Activated CD4-positive, alpha-beta T cell treated with anti-CD3 and anti-CD28 coated beads, Interleukin-2, amount 50 U/mL, for 4 hours (primary cell): ENCODE measurements at places on chromosomes 4 and X.
A peak's percentile ranks its signal among the peaks of the same experiment; 100 is the strongest.

DNA sequence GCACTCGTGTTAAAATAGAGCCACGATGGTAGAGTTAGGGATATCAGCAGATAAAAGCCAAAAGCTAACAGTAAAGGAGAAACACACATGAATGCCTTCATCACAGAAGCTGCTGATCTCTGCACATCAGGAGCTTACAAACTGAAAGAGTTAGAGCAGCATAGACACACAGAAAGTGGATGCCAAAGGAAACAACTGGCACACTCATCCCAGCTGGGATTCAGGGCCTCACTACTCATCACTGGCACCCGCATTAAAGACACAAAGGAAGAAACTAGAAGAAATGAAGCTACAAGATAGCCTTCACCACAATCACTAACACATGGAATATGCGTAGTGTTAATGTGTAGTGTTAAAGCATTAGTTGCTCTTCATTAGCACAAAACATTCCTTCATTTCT, 156.4 kb upstream of the TBL1X start:
- DNase-seq, result no peak

DNA sequence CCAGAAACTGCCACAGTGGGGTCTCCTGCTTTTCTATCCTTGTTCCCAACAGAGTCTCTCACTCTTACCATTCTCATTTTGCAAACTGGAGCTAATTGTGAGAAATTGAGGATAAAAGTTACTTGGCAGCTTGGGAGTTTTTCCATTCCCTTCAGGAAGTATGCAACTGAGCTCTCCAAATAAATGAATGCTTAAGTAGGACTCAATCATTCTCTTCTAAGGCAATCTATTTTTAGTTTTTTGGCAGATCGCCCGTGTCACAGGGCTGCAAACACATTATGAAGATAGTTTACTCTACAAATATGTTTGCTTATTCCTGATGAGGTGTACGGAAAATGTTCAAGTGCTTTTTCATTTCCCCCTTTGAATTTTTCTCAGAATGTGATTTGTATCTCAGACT, 5.3 kb downstream of the ASB11 start:
- no peak for DNase-seq

DNA sequence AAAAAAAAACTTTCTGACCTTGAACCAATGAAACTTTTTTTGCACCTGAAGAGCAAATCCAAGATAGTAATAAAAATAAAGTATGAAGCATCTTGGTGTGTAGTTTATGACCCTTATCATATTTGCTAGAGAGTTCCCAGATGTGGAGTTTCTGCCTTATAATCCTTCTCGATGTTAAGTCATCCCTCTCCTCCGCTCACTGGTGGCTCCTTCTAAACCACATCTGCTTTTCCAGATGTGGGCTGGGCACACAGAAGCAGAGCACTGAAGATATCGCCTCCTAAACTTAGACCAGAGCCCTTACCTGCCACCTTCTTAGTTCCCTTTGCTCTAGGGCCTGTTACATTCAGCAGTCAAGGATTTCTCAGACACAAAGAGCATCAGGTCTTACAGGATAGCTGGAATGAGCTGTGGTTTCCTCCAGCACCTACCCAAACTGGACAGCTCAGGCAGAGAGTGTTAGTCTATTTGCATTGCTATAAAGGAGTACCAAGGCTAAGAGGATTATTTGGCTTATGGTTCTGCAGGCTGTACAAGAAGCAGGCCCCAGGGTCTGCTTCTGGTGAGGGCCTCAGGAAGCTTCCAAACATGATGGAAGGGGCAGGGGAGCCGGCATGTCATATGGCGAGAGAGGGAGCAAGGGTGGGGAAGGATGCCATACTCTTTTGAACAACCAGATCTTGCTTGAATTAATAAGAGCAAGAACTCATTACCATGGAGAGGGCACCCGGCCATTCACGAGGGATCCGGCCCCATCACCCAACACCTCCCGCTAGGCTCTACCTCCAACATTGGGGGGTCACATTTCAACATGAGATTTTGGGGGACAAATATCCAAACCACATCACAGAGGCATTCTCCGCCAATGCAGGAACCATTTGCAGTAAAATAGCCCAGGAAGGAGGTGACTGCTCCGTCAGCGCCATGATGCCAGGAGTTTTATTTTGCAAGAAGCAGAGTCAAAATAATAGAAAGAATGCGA, 75.6 kb upstream of the HELT start:
- no peak for DNase-seq

- no peak for DNase-seq
These were observed 220.9 kb downstream of the SLC7A11 start for GRCh38 chr4:138021139-138021830.

GRCh38 chr4:131408102-131408501, 1741.0 kb upstream of the PCDH10 start:
- no peak for DNase-seq

- DNase-seq, result no peak
These were observed 53.3 kb downstream of the RGS12 start for GRCh38 chr4:3346146-3346545.

DNA sequence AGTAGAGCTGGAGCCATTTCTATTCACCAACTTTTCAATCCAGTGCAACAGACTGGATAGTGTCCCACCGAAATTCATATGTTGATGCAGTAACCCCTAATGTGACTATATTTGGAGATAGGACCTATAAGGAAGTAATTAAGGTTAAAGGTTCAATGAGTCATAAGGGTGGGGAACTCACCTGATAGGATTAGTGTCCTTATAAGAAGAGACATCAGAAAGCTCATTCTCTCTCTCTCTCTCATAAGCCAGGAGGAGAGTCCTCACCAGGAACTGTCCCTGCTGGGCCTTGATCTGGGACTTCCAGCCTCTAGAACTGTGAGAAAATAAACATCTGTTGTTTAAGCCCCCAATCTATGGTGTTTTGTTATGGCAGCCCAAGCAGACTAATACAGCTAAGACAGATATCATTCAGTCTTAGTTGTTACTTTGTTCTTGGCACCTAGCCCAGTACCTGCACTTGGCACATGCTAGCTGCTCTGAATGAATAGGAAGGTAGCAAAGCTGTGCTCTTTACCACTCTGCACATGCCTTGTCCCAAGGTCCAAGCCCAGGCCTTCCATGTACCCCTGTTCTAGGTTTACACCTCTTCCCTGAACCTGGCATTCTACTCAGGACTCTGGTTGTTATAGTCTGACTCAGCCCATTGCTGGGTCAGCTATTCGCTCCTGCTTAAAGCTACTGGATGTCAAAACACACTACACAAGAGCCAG, 19.2 kb upstream of the BRS3 start:
- no peak for DNase-seq

DNA sequence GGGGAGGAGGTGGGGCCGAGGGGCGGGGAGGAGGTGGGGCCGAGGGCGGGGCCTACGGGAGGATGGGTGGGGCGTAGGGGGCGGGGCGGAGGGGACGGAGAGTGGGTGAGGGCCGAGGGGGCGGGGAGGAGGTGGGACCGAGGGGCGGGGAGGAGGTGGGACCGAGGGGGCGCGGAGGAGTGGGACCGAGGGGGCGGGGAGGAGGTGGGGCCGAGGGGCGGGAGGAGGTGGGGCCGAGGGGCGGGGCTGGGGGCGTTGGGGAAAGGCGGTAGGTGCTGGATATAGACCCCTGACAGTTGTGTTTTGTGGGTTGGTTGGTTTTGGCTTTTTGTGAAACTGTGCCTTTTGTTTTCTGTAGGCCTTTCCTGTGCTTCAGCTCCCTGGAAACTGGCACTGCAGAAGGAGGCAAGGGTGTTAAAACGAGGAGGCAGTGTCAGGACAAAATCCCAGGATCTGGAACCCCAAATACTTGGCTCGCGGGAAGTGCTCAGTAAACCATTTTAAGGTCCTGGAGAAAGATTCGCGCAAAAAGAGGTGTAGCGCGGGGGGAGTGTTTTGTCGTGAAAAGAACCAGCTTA, 580 bp upstream of the MMGT1 start:
- DNase-seq, result peak; percentile 70

- DNase-seq, result no peak
These were observed 61.0 kb downstream of the HPRT1 start for GRCh38 chrX:134520860-134521390.

- DNase-seq, result no peak
These were observed 275.5 kb downstream of the CFAP299 start for GRCh38 chr4:80610845-80611677.

DNA sequence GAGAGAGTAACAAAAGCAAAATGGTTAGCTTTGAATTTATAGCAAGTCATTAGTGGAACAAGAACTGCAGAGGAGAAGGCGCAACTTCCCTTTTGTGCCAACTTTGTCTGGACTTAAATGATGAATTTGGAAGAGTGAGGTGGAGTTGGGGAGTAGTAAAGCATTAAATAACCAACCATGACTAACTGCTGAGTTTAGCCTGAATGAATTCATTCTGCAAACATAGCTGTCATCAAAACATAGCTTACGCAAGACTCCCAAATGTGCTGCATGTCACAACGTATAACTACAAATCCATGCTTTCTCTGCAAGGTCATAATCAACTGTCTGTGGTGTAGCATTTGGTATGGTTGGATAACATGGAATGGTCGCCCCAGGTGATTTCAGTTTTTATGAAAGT, 75.9 kb upstream of the RPL34 start:
- no peak for DNase-seq

- DNase-seq, result no peak
These were observed 3.1 kb downstream of the ZGRF1 start for GRCh38 chr4:112633477-112634235.

DNA sequence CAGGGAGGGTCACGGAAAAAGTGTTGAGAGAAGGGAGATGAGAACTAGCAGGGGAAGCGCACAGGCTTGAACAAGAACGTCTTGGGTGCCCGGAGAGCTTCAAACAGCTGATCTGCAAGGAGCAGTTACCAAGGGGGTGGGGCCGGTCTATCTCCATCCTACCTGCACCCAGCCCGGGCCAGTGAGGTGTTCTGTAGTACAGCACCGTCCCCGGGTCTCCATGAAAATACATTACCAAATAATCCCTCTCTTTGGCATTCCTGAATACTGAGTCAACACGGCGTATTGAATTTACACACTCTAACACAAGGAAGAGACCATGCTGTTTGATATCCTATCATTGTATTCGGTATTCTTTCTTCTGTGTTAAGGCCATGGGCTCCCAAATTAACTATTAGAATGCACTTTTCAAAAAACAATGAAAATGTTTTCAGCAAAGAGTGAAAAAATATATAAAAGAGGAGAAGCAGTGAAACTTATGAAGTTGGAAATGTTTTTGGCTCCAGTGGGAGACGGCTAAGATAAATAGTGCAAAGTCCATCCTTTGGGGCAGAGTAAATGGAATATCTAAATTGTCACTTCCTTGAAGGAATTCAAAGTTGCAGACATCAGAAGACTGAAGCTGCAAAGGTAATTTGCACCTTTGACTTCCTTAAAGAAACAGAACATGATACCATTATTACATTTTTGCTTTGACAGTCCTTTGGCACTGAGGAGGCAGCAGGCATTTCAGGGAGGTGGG, 90.3 kb downstream of the DHRSX start:
- DNase-seq, result no peak

DNA sequence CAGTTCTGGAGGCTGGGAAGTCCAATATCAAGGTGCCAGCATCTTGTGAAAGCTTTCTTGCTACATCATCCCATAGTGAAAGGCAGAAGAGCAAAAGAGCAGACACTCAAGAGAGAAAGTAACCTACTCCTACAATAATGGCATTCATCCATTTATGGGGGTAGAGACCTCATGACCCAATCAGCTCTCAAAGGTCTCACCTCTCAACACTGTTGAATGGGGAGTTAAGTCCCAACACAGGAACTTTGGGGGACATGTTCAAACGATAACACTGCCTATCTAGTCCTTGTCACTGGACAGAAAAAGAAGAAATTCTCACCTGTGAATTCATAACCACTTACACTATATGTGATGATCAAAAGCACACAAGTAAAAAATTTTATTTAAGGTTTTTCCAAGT, 6.6 kb upstream of the NFKB1 start:
- DNase-seq, result no peak

- DNase-seq, result no peak
These were observed 90.7 kb downstream of the SHROOM3 start for GRCh38 chr4:76525751-76526150.

DNA sequence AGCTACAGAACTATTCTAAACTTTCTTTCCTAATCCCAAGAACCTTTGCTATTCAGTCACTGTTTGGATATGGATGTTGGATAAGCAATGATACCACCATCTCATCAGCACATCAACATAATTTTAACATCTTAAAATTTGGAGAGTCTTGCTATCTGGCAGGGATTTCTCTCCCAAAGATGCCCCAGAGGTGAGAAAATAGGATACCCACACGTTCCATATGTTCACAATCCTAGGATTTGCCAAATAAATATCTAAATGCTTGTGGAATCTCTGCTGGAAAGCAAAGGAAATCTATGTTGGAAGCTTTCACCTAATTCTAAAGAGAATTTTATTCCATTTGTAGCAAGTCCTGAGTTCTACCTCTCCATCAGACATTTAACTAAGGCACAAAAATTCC, 24.4 kb downstream of the SOWAHB start:
- DNase-seq, result no peak

DNA sequence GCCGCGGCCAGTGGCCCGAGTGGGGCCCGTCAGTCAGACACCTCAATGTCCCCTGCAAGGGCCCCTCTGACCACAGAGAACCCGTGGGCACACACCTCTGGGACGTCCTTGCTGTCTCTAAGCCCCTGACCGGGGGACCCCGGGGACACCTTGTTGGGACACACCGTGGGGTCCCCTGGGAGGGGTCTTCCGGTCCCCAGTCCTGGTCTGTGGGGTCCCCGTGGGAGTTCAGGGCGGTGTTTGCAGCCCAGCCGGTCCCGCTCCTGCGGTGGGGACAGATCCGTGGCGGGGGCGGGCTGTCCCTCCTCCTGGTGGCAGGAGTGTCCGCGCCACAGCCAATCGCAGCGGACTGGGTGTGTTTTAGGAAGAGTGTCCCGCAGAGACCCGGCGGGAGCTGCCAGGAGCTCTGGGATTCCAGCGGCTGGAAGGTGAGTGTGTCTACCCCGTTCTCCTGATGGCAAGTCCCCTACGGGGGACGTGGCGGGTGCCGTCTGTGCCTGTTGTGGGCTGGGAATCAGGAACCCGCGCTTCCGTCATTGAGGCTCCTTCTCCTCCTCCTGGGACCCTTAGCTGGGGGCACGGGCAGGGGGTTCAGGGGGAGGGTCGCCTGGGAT, 5.1 kb upstream of the PLCXD1 start:
- no peak for DNase-seq

GRCh38 chr4:52660643-52661042, 1.5 kb upstream of the USP46 start:
- no peak for DNase-seq

DNA sequence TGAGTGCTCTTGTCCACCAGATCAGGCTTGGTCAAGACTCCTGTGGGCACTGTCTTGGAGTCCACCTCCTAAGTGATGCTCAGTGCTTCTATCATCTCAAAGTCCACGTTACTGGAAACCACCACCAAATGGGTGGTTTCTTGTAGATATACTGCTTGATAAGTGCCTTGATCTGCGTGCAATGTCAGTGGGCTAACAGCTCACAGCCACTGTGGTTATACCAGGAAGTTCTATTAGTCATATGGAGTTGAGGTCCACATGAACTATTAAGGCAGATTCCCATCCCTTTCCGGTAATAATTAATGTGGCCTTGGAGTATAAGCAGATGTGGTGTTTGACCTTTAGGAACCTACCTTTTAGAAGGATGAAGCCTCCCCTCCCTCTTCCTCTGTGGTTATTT, 161.9 kb downstream of the ZNF518B start:
- DNase-seq, result no peak
